ENCODE measurements at places on chromosomes 11 and 22.
A peak's percentile ranks its signal among the peaks of the same experiment; 100 is the strongest.

DNA sequence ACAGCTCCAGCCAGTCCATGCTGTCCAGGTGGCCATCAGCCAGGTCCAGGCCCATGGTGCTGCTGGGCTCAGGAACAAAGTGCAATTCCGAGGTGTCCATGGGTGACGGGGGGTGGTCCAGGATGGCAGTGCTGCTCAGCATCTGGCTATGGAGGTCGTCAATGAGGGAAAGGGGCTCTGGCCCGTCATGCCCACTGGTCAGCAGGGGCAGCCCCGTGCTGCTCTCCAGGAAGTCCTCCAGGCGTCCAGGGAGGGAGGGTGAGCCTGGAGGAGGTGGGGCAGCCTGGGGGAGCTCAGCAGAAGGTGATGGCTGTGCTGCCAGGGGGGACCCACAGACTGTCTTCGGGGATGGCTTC is 41.1 kb downstream of the SGSM3 start:
- no peak for DNase-seq

DNA sequence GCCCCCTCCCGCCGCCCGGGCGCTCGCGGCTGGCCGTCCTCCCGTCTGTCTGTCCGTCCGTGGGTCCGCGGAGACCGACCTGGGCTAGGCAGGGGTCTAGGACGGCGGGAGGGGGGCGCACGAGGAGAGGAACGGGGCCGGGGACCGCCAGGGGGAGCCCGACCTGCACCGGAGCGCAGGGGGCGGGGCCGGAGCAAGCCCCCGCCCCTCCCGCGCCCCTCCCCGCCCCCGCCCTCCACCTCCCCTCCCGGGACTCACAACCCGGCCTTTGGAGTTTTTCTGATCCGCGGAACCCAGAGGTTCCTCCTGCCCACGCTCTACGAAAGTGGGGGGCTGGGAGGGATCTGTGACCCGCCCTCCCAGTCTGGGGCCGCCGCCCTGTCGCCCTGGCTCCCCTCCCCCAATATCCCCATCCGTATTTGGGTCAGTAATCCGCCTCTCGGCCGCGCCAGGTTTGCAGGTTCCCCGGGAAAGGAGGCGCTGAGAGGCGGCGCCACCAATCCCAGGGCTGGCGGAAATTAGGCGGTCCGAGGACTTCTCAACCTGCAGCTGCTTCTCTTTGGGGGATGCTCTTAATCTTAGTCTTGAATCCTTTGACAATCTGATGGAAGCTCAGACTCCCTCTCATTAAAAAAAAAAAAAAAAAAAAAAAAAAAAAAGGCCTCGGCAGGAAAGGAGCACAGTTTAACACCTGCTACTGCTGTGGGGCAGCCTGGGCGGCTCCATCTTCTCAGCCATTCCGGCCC is 925 bp upstream of the KCNJ11 start:
- peak; percentile 78 for DNase-seq

- DNase-seq, result no peak
Measured at GRCh38 chr11:45062974-45063635, 83.3 kb upstream of the PRDM11 start.

DNA sequence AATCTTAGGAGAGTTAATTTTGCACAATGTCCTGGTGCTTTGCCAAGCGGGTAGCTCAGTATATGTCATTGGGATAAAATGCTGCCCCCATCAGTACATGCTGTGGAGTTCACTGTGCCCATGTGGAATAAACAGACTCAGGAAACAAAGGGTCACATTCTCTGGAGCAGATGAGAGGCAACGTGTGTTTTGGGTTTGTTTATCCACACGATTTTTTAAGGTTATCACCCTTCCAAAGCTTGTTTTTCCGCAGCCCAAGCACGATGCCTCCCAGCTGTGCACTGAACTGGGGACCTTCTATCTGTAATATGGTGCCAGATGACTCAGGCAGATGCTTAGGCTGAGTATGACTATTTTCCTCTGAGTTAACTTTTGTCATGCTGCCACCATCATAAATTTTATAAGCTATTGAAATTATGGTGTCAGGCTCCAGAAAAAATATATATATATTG is 6.5 kb downstream of the OR4D6 start:
- no peak for DNase-seq

DNA sequence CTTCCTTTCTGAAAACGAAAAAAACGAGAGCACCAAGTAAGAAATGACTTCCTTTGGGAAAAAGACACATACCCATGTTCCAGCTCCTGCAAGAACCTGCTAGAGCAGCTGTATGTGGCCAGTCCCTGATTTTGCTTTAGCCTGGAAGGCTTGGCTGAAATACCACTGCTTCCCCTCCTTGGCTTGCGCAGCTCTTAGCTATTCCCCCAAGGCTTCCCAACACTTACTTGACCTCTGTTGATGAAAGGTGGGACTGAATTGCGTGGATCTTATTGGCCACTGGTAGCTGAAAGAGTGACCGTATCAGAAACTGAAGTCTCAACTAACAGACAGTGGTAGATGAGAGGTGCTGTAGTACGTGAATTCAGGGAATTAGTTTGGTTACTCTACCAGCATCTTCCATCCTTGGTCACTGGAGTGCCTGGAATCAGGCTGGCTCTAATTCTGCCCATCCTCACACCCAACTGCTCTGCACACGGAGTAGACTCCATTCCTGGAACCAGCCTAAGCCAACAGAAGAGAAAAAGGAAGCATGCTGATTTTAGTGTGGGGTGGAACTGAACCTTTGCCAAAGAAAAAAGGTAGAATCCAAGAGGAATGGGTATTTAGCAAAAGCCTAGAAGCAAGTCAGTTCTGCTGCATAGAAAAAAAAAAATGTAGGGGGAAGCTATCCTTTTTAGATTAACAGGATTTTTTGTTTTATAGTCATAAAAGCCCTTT is 73.8 kb upstream of the CRTAM start:
- no peak for DNase-seq

DNA sequence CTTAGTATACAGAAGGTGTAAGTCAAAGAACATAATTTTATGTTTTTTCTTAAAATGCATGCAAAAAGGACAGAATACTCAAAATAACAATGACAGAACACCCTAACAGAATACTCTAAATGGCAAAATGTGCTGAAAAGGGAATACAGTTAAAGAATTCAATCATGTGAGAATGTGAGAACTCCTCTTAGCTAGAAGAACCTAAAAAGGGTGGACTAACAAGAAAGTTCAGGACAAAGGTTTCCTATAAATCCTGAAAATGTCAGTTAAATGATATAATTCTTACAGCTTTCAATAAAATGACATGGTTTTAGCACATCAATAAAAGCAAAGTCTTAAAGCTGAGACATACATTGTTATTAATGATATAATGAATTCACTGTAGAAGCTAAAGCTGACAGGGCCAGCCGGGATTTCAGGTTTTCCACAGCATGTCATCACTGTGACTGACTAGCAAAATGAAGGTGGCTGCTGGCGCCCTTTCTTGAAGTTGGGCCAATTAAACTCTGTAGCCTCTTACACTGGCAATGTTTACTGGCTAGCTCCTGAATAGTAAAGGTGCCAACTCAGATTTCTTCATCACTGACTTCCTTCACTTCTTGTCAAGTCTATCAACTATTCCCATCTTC is 244.4 kb downstream of the TTC28 start:
- no peak for DNase-seq

DNA sequence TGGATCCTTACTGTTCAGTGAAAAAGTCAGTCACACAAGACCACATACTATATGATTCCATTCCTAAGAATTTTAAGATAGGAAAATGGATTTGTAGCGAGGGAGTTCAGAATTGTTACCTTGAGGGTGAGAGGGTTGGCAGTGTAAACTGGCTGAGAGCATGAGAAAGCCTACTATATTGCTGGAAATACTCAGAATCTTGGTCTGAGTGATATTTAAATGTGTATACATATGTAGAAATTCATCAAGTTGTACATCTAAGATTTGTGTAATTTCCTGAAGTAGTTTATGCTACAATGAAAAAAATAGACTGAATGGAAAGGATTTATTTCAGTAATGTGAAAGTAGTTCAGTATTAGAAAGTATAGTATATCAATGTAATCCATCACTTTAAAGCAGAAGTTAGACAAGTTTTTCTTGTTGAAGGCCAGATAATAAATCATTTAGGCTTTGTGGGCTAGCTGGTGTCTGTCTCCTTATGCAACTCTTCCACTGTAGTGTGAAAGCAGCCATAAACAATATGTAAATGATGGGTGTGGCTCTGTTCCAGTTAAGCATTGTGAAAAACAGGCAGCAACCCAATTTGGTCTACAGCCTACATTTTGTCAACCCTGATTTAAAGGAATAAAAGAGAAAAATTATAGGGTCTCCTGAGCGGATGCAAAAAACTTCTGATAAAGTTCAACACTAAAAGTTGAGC is 127.2 kb upstream of the THY1 start:
- no peak for DNase-seq

GRCh38 chr11:468493-468892 is 18.4 kb downstream of the PTDSS2 start:
- no peak for DNase-seq

- no peak for DNase-seq
Measured at GRCh38 chr22:28188178-28188879, 269.3 kb upstream of the PITPNB start.

DNA sequence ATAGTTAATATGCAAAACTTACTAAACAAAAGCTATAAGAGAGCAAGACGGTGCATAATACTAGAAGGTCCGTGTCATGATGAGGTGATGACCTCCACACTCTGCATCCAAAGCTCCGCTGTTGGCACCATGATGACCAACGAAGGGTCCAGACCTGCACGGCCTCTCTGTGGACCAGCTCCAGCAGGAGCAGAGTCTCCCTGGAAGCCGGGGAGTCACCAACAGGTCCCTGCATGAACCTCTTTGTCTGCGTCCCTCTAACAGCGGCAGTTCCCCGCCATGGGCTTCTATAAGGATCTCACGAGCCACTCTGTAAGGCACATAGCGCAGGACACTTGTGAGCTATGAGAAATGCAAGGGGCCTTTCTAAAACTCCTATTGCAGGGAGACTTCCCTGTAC is 517.3 kb downstream of the BRD1 start:
- peak; percentile 14 for DNase-seq

GRCh38 chr11:113859665-113860064 is 15.7 kb downstream of the USP28 start:
- DNase-seq, result no peak

DNA sequence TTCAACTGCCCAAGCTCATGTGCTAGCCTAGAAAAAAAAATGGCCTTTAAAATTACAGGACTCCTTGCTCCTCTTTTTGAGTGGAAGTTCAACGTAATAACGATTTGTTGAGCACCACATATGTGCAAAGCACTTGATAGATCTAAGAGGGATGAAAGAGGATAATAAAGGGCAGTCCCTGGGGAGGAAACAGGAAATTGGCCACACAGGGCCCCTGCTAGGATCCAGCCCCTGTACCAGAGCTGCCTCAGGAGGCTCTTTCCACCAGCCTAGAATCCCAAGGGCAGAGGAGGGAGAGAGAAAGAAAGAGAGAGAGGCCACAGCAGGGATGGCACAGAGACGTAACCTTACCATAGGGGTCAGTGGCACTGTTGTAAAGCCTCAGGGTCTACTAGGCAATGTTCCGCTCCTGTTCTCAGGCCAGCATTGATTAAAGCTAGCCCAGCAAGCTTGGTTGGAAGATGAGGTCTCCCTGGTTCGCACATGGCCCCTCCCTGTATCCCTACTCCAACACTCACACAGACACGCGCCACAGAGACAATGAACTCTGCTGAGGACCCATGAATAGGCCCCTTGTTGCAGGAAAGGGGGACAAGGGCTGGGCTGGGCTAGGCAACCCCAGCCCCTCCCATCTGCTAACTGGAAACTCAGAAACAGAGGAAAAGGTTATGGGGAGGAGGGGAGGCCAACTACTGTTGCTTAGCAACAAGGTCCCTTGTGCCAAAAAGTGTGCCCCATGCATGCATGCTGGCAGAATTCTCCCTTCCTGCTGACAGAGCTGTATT is at the start of gene TMPRSS5:
Gene TMPRSS5 (minus strand): TSS at position 438 of the 785 bp plus-strand sequence. CDS start 84 bp downstream, at position 354.
- no peak for DNase-seq

DNA sequence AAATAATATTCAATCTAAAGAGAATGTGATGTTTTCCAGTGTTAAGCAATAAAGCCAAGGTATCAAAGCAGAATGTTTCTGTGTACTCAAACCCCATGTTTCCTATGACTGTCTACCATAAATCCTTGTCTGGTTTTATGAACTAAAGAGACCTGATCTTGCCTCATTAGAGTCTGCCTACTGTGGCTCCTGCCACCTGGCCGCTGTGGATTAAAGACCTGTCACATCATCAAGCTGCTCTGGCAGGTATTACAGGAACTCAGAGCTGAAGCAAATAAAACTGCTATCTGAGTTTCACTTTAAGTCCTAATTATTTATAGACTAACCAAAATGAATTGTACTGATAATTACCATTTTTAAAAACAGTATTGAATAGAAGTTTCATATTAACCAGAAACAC is 207.8 kb upstream of the CCDC90B start:
- no peak for DNase-seq

GRCh38 chr11:73980001-73980961 is 2.4 kb downstream of the UCP2 start:
- DNase-seq, result no peak

GRCh38 chr11:133408402-133408801 is 123.9 kb downstream of the OPCML start:
- DNase-seq, result no peak

GRCh38 chr11:44018829-44019228 is 29.0 kb upstream of the ACCSL start:
- no peak for DNase-seq

DNA sequence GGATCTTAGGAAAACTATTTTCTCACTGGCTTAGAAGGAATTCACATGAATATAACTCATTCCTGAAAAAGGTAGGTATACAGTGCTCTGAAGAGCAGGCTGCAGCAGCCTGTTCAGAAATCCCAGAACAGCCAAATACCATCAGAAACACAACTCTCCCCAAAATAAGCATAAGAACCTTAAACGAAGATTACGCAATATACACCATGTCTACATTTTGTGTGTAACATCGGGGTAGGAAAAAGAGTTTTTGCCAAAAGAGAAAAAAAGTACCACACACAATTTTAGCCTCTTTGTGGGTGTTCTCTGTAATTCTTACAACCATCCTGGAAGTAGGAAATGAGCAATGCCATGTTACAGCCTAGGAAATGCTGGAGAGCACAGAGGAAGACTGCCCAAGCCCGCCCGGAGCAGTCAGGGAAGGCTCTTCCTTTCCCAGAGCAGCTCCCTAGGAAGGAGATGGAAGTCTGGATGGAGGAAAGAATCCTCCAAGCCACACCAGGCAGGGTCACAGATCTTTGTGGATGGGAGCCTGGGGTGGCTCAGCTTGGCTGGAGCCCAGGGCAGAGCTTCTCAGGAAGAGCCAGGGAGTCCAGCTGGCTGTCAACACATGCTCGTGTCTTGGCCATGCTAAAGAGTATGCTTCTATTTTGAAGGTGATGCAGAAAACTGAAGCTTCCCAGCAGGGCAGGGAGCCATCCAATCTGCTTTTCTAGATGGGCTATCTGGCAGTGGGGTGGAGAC is 49.7 kb upstream of the ARFGAP3 start:
- no peak for DNase-seq

DNA sequence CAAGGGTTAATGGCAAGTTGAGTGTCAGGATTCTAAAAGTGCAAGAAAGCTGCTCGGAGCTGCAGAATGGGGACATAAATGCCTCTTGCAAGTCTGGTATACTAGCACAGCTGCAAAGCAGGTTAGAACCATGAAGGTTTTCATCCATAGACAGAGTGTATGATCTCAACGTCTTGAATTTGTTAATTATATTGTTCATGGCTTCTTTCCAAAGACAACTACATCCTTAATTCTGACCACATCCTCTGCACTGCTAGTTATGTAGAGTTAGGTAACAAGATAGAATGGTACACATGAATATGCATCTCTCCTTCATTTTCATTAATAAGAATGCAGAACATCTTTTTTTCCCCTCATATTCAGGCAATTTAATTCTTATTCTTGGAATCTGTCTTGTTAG is 34.2 kb downstream of the EXPH5 start:
- DNase-seq, result no peak

GRCh38 chr11:125950696-125951651 is 5.1 kb downstream of the VSIG10L2 start:
- DNase-seq, result no peak

- DNase-seq, result no peak
Measured at GRCh38 chr11:71164621-71165020, 87.8 kb downstream of the SHANK2 start.

Measured in activated CD4-positive, CD25-positive, alpha-beta regulatory T cell treated with anti-CD3 and anti-CD28 coated beads, Interleukin-2, amount 50 U/mL, for 72 hours (primary cell).